Stomach (tissue), 19 donors: ENCODE measurements at places on chromosomes 7 and 10. TPM values are rescaled to one million over a fixed set of nuclear protein-coding genes. Genes with fewer than 3 reads are reported as not detected.

The PHYHIPL gene
- total RNA-seq, result not detected

GRCh38 chr10:73774637-73775036 is 7.2 kb upstream of the CHCHD1 start:
- H3K27me3 ChIP-seq, result no peaks in the 10 kb centered on the region
- H3K27ac ChIP-seq, result no peak overlapping the region
- DNase-seq, result no peak

DNA sequence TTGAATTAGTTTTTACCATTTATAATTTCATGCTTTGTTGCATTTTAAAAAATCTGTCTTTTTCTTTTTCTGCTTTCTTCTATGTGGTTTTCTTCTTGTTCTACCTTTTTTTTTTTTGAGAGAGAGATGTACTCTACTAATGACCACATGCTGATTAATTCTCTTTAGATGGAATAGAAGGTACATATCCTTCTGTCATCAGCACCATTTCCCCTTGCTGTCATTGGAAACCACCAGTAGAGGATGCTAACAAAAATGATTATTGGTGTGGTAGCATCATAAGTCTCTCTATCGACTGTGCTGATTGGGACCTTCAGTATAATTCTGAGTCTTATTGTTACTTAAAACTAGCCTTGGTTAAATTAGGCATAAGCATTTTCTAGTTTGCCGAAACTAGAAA is 3.6 kb downstream of the ZEB1 start:
- no peaks in the 10 kb centered on the region for H3K27me3 ChIP-seq
- H3K36me3 ChIP-seq, result no peaks in the 10 kb centered on the region
- no peak overlapping the region for H3K4me3 ChIP-seq

GRCh38 chr7:111223802-111224253 is 132.9 kb downstream of the LRRN3 start:
- H3K4me3 ChIP-seq, result no peak overlapping the region
- H3K4me1 ChIP-seq, result no peaks in the 10 kb centered on the region
- H3K27me3 ChIP-seq, result no peaks in the 10 kb centered on the region
- no peaks in the 10 kb centered on the region for H3K36me3 ChIP-seq
- H3K27ac ChIP-seq, result no peak overlapping the region

GRCh38 chr10:89090756-89091445 is 100.3 kb downstream of the FAS start:
- no peaks in the 10 kb centered on the region for H3K27me3 ChIP-seq
- no peak overlapping the region for H3K4me3 ChIP-seq
- peaks cover 5% of the 10 kb centered on the region for H3K4me1 ChIP-seq
- no peak overlapping the region for H3K27ac ChIP-seq
- no peaks in the 10 kb centered on the region for H3K36me3 ChIP-seq

DNA sequence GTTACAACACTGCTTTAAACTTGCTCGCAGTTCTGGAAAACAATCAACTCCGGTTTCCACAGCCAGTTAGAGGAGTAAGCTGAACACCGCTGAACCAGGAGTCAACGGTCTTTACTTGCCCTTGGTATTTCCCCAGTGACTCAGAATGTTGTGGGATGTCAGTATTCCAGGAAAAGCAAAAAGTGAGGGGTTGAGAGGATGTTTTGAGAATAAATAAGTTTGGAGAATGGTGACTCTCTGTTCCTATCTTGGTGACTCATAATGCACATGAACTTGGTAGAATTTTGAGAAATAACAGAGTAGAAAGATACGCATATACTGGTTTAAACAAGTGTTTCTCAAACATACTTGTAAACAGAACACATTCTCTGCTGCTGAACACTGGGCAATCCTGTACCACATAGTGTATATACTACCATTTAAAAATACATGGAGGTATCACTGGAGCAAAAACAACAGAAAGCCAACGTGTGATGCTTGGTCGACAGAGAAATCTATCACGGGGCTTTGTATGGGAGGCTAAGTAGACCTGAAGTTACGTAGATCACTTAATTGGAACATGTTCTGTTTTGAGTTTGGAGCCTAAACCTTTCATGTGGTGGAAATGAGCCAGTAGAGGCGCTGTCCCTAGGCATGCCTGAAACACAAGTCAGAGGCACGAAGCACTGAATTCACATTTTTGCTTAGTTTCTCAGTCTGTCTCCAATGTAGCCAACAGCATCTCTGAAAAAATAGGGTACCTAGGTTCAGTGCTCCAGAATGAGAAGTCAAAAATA is 534.3 kb downstream of the PARD3 start:
- H3K27ac ChIP-seq, result peak overlapping the region; percentile 57
- no peaks in the 10 kb centered on the region for H3K36me3 ChIP-seq

- no peaks in the 10 kb centered on the region for H3K27me3 ChIP-seq
- DNase-seq, result peak; percentile 70
- no peak overlapping the region for H3K27ac ChIP-seq
- no peaks in the 10 kb centered on the region for H3K36me3 ChIP-seq
- no peaks in the 10 kb centered on the region for H3K4me1 ChIP-seq
These were observed 213.6 kb upstream of the INHBA start for GRCh38 chr7:41916450-41916927.

DNA sequence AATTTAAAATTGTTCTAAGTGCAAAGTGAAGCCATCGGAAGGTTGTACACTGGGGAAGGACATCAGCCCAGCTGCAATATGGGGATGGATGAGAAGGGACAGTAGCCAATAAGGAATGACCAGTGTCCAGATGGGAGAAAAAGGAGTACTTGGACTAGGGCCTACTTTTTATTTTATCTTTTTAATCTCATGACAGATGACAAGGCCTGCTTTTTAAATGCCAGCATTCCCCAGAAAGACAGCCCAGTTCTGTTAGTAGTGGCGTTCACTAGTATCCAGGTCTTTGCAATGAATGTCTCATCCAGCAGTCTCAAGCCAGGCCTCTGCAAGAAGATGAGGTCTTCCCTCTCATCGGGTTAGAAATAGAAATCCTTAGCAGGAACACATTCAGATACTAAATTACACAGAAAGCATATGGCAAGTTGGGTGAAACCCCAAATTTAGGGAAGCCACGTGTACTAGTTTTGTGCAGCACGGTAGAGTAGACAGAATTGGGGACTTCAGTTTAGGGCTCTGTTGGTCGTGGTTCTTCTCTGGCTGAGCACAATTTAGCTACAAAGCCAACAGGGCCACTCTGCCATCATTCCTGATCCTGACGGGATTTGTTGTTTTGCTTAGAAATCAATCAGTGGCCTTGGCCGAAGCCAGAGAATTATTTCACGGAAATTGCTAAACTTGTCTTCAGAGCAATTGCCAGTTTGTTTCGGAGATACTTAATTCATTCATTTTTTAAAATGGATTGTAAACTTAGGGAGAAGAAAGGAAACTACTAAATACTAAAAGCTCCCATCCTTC is 227.8 kb downstream of the ARHGAP21 start:
- H3K4me1 ChIP-seq, result no peaks in the 10 kb centered on the region
- no peak overlapping the region for H3K4me3 ChIP-seq
- no peak overlapping the region for H3K27ac ChIP-seq
- peaks cover 61% of the 10 kb centered on the region for H3K36me3 ChIP-seq
- DNase-seq, result no peak

- H3K4me1 ChIP-seq, result peaks cover 18% of the 10 kb centered on the region
- H3K27me3 ChIP-seq, result no peaks in the 10 kb centered on the region
- H3K27ac ChIP-seq, result peak overlapping the region; percentile 7
- no peak overlapping the region for H3K4me3 ChIP-seq
- DNase-seq, result no peak
- peaks cover 8% of the 10 kb centered on the region for H3K36me3 ChIP-seq
These were observed 5.2 kb downstream of the ADAP1 start for GRCh38 chr7:949021-949934.

The SH2B2 gene
- total RNA-seq, result 11.1 TPM

DNA sequence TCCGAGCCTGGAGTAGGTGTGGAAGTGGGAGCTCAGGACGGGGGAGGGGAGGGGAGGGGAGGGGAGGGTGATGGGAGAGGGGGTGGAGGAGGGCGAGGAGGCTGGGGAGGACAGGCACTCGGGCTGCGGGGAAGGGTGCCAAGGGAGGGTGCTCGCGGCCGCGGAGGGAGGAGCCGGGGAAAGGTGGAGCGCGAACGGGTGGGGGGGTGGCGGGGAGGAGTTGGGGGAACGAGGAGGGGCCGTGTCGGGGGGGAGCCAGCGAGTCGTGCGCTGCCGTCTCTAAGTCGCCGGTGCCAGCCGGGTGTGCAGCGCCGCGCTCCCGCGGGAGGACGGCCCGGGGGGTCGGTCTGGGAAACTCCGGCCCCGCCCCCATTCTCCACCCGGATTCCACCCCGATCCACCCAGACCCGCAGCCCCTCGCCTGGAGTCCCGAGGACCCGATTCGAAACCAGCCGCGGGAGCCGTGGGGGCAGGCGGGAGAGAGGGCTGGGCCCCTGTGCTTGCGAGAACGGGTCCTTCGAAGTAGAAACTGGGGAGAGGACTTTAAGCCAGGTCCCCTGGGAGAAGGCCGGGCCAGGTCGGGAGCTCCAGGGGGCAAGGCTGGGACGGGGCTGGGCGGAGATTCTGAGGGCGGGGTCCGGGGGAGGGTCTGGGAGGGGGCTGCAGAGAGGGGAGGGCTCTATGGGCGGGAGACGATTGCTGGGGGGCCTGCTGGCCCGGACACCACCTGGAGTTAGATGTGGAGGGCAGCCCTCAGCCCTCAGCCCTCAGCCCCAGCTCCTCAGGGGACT is at the start of gene ZNF467:
Gene ZNF467, minus strand, starts transcription at position 143 of the 791 bp plus-strand sequence. CDS start 2,556 bp downstream, outside the sequence.
- peak; percentile 78 for DNase-seq
- H3K4me1 ChIP-seq, result peaks cover 40% of the 10 kb centered on the region
- peaks cover 19% of the 10 kb centered on the region for H3K36me3 ChIP-seq
- peak within 1 kb of the TSS; percentile 78 for H3K4me3 ChIP-seq

- DNase-seq, result no peak
- H3K27ac ChIP-seq, result peak overlapping the region; percentile 99
- H3K27me3 ChIP-seq, result no peaks in the 10 kb centered on the region
- H3K36me3 ChIP-seq, result peaks cover under 1% of the 10 kb centered on the region
These were observed 365 bp downstream of the YME1L1 start for GRCh38 chr10:27153845-27154193.

DNA sequence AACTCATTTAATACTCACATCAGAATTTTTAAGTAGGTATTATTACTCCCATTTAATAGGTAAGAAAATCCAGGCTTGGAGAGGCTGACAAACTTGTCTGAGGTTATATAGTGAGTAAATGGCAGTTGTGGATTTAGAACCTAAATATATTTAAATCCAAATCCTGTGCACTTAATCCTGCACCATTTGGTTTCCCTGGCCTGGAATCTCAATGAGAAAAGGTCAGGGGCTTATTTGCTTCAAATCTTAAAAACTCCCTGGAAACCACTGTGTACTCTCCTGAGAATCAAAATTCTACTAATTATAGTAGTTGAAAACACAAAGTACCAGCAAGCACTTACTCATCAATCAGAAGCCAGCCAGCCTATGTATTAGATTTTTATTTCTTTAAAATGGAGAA is 97.7 kb downstream of the DNMBP start:
- H3K27me3 ChIP-seq, result no peaks in the 10 kb centered on the region
- H3K4me3 ChIP-seq, result no peak overlapping the region
- peaks cover 60% of the 10 kb centered on the region for H3K4me1 ChIP-seq
- no peak overlapping the region for H3K27ac ChIP-seq
- peaks cover 17% of the 10 kb centered on the region for H3K36me3 ChIP-seq

GRCh38 chr7:50463035-50463434 is 12.9 kb upstream of the FIGNL1 start:
- H3K36me3 ChIP-seq, result no peaks in the 10 kb centered on the region
- peaks cover 5% of the 10 kb centered on the region for H3K4me1 ChIP-seq

DNA sequence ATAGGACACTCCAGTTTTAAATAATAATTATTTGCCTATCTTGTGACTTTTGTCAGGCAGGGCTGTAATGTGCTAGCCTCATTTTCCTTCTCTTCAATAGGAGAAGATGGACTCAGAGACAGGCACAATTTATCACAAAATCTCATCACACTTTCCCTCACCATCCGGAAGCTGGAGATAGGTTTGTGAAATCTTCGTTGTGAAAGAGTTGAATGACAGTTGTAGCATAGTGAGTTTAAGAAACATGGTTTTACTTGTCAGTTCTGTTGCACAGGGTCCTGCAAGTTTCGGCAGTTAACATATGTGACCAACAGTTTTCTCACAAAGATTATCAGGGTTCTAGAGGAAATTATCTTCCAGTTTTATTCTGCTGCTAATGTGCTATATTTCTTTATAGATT is 37.7 kb upstream of the MAP3K8 start:
- no peak overlapping the region for H3K27ac ChIP-seq
- peaks cover 8% of the 10 kb centered on the region for H3K4me1 ChIP-seq
- H3K36me3 ChIP-seq, result no peaks in the 10 kb centered on the region
- no peak for DNase-seq
- H3K4me3 ChIP-seq, result no peak overlapping the region

DNA sequence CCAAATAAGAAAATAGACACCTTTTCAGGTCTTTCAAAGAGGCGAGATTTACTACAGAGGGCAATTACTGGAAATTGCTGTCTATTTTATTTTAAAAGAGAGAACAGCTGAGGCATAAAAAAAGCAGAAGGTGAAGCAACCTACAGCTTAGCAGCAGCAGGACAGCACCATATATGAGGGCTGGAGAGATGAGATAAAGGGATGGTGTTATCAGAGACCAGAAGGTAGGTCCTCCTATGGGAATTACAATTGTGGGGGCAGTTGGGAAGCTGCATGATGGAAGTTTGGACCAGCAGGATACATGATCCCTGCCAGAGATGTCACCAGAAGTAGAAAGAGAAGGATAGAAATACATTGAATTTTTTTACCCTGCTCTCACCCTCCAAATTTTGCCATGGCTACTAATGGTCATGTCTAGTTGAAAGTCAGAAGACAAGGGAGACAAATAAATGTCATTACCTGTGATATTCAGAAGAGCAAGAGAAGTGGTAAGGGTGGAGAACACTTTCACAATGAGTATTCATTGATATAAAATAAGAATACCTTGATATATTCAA is 77.2 kb upstream of the CALCR start:
- DNase-seq, result no peak
- H3K27ac ChIP-seq, result no peak overlapping the region
- no peak overlapping the region for H3K4me3 ChIP-seq
- H3K36me3 ChIP-seq, result no peaks in the 10 kb centered on the region
- H3K27me3 ChIP-seq, result no peaks in the 10 kb centered on the region
- H3K4me1 ChIP-seq, result no peaks in the 10 kb centered on the region

The TMEM229A gene
- total RNA-seq, result 0.29 TPM

DNA sequence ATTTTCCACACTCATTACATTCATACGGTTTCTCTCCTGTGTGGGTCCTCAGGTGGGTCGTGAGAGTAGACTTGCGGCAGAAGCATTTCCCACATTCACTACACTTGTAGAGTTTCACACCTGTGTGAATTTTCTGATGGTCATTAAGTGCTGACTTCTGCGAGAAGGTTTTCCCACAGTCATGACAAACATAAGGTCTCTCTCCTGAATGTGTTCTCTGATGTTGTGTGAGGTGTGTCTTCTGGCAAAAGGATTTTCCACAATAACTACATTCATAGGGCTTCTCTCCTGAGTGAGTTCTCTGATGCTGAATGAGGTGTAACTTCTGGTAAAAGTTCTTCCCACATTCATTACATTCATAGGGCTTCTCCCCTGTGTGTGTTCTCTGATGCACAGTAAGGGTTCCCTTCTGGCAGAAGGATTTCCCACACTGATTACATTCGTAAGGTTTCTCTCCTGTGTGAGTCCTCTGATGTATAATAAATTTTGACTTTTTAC is 15.1 kb downstream of the ZNF12 start:
- H3K27ac ChIP-seq, result no peak overlapping the region
- no peaks in the 10 kb centered on the region for H3K27me3 ChIP-seq
- H3K4me1 ChIP-seq, result no peaks in the 10 kb centered on the region
- no peak for DNase-seq
- H3K4me3 ChIP-seq, result no peak overlapping the region
- peaks cover 87% of the 10 kb centered on the region for H3K36me3 ChIP-seq

GRCh38 chr10:82267960-82268359 is 393.0 kb downstream of the NRG3 start:
- H3K4me3 ChIP-seq, result no peak overlapping the region
- H3K36me3 ChIP-seq, result no peaks in the 10 kb centered on the region
- no peak overlapping the region for H3K27ac ChIP-seq
- DNase-seq, result no peak
- no peaks in the 10 kb centered on the region for H3K27me3 ChIP-seq

The CALHM2 gene
- total RNA-seq, result 11.6 TPM

The PNLIPRP3 gene
- not detected for total RNA-seq

The RTKN2 gene
- total RNA-seq, result not detected
